ENCODE measurements at places on chromosomes 5 and 9. TPM values are rescaled to one million over a fixed set of nuclear protein-coding genes. Genes with fewer than 3 reads are reported as not detected.

- H3K4me1 ChIP-seq, result no peaks in the 10 kb centered on the region
- no peak for DNase-seq
- H3K27ac ChIP-seq, result no peak overlapping the region
These were observed 58.8 kb downstream of the PTBP3 start for GRCh38 chr9:112274600-112274999.

The PCDHB12 gene
- not detected for total RNA-seq

DNA sequence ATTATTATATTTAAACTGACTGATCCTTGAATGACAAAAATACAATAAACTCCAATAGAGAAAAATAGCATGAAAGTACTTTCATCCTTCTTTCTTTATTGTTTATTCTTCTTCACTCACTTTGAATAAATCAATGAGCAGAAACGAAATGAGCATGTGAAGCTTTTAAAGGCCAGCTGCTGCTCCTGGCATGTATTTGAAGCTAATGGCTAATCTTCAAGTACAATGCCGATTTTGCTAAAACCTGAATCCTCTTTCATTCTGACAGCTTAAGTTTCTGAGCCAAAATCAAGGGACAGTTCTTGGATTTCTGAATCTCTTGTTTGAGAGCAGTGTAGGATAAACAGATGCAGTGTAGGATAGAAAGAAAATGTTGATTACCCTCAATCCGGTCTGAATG lies 237.3 kb downstream of the CDH10 start:
- no peaks in the 10 kb centered on the region for H3K4me1 ChIP-seq
- H3K4me3 ChIP-seq, result no peak overlapping the region
- DNase-seq, result no peak
- H3K36me3 ChIP-seq, result no peaks in the 10 kb centered on the region
- no peaks in the 10 kb centered on the region for H3K27me3 ChIP-seq

GRCh38 chr5:149160291-149160787 lies 19.0 kb downstream of the ABLIM3 start:
- no peak overlapping the region for H3K4me3 ChIP-seq
- no peaks in the 10 kb centered on the region for H3K4me1 ChIP-seq
- H3K27ac ChIP-seq, result no peak overlapping the region
- no peak for DNase-seq

GRCh38 chr5:42689391-42689790 lies 67.2 kb upstream of the CCDC152 start:
- no peak overlapping the region for H3K4me3 ChIP-seq
- H3K27me3 ChIP-seq, result no peaks in the 10 kb centered on the region
- no peaks in the 10 kb centered on the region for H3K4me1 ChIP-seq
- no peak overlapping the region for H3K27ac ChIP-seq
- no peaks in the 10 kb centered on the region for H3K36me3 ChIP-seq

DNA sequence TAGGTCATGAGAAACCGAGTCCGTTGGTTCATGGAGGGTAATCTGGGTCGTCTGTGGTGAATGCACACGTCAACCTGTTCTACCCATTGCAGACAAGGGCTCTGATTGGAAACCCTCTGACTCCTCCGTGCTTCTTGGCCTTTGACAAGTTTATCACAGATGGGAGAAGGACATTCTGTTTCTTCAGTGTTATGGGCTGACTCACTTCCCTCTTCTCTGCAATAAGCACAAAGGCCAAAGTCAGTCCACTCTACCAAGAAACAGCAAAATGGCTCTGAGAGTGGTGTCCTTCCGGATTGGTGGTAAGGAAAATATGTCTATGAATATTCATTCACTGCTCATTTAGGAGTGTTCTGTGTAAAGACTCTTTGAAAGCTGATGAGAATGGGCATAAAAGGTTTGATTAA lies 89.3 kb downstream of the FEM1C start:
- no peak overlapping the region for H3K4me3 ChIP-seq
- H3K27ac ChIP-seq, result no peak overlapping the region
- H3K36me3 ChIP-seq, result no peaks in the 10 kb centered on the region
- H3K27me3 ChIP-seq, result no peaks in the 10 kb centered on the region
- DNase-seq, result no peak
- H3K4me1 ChIP-seq, result no peaks in the 10 kb centered on the region

GRCh38 chr9:69460012-69460411 lies 135.0 kb downstream of the ENTREP1 start:
- no peaks in the 10 kb centered on the region for H3K36me3 ChIP-seq
- DNase-seq, result no peak
- H3K4me1 ChIP-seq, result no peaks in the 10 kb centered on the region
- H3K4me3 ChIP-seq, result no peak overlapping the region

DNA sequence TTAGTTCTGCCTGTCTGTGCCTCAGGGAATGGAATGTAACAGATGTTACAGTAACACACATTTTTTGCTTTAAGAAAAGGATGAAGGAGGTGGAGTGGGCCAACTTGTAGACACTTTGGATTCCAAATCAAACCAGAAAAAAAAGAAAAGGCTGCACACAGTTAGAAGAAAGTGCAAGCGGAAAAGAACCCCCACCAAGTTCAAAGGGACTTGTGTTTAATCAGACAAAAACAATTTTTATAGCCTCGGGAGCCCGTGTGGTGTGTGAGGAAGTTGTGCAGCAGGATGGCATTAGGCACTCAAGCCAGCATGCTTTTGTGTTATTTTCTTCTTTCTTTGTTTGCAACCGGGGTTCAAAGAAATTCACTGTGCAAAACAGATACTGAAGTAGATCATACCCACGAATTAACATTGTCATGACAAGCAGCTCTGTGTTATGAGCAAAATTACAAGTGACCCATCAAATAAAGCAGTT lies 189.5 kb downstream of the SEMA5A start:
- no peaks in the 10 kb centered on the region for H3K36me3 ChIP-seq
- H3K4me3 ChIP-seq, result no peak overlapping the region
- no peak for DNase-seq
- H3K27me3 ChIP-seq, result no peaks in the 10 kb centered on the region
- H3K4me1 ChIP-seq, result no peaks in the 10 kb centered on the region

GRCh38 chr5:83925955-83926337 lies 205.3 kb upstream of the HAPLN1 start:
- no peak overlapping the region for H3K27ac ChIP-seq
- no peaks in the 10 kb centered on the region for H3K36me3 ChIP-seq
- no peaks in the 10 kb centered on the region for H3K27me3 ChIP-seq
- H3K4me3 ChIP-seq, result no peak overlapping the region

- no peak overlapping the region for H3K4me3 ChIP-seq
- H3K27ac ChIP-seq, result no peak overlapping the region
- H3K27me3 ChIP-seq, result no peaks in the 10 kb centered on the region
- H3K4me1 ChIP-seq, result no peaks in the 10 kb centered on the region
- H3K36me3 ChIP-seq, result no peaks in the 10 kb centered on the region
These were observed 61.2 kb upstream of the PITX1 start for GRCh38 chr5:135095052-135095715.

DNA sequence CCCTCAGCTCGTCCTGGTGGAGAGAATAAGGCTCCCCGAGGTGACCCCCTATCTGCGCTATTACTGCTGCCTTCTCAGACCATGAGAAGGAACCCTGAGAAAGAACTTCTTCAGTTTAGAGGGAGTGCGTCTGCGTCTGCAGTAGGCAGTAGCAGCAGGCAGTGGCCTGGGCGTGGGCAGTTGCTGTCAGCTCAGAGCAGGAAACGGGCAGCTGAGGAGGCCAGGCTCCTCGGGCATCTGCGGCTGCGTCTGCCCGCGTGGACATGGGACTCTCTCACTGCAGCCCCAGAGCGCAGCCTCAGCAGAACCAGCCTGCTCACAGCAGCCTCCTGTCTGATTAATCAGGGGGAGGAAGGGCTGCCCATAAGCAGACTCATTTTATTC lies 49.8 kb upstream of the FCN1 start:
- no peaks in the 10 kb centered on the region for H3K4me1 ChIP-seq
- no peak for DNase-seq
- H3K4me3 ChIP-seq, result no peak overlapping the region
- H3K36me3 ChIP-seq, result no peaks in the 10 kb centered on the region
- no peak overlapping the region for H3K27ac ChIP-seq

The LMX1B gene
- total RNA-seq, result not detected

The FBP2 gene
- total RNA-seq, result not detected

GRCh38 chr5:3584724-3585531 lies 10.7 kb upstream of the IRX1 start:
- H3K4me1 ChIP-seq, result no peaks in the 10 kb centered on the region
- H3K36me3 ChIP-seq, result no peaks in the 10 kb centered on the region
- H3K4me3 ChIP-seq, result no peak overlapping the region
- no peak overlapping the region for H3K27ac ChIP-seq
- H3K27me3 ChIP-seq, result peaks cover 6% of the 10 kb centered on the region

GRCh38 chr5:140321796-140322195 lies 18.9 kb upstream of the PFDN1 start:
- no peaks in the 10 kb centered on the region for H3K4me1 ChIP-seq
- no peaks in the 10 kb centered on the region for H3K27me3 ChIP-seq
- H3K4me3 ChIP-seq, result no peak overlapping the region
- DNase-seq, result no peak
- no peak overlapping the region for H3K27ac ChIP-seq
- no peaks in the 10 kb centered on the region for H3K36me3 ChIP-seq

- DNase-seq, result no peak
- H3K4me3 ChIP-seq, result no peak overlapping the region
- H3K27ac ChIP-seq, result no peak overlapping the region
- no peaks in the 10 kb centered on the region for H3K27me3 ChIP-seq
These were observed 17.1 kb downstream of the DELE1 start for GRCh38 chr5:141940695-141941271.

The LCNL1 gene
- not detected for total RNA-seq

DNA sequence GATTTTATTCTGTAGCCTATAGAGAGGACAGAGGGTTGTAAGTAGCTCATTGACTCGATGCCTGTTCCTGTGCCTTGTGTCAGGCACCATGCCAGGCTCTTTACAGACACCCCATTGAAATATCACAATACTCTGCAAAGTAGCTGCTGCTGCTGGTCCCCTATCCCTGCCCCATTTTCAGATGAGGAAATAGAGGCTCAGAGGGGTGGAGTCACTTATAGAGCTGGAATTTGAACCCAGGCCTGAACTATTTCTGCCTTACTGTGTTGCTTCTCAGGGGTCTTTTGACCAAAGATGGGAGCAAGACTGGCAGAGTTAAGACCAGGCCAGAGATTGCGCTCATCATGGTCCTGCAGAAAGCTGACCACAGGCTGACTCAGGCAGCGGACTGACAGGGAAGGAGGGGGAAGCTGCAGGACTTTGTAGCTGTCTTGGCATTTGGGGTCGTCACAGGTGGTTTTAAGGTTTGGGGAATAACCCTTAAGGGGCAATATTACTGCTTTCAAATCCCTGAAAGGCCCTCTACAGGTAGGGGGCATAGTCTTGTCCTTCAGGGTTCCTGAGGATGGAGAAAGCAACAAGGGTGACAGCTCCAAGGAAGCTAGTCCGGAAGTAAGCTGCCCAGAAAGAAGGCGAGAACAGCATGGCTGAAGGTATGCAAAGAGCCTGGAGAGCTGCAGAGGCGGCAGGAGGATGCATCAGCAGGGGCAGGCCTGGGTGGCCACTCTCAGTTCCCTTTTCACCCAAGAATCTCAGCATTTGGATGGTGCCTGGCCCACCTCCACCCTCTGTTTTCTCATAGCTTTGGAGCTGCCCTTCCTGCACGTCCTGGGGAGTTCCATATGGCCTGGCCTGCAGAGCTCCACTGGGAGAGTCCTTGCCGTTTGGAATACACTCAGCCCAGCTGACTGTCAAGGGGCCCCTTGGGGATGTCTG lies 18.3 kb upstream of the NDST1 start:
- peaks cover 58% of the 10 kb centered on the region for H3K4me1 ChIP-seq
- H3K27ac ChIP-seq, result peak overlapping the region; percentile 42
- DNase-seq, result peak; percentile 80
- H3K36me3 ChIP-seq, result no peaks in the 10 kb centered on the region

DNA sequence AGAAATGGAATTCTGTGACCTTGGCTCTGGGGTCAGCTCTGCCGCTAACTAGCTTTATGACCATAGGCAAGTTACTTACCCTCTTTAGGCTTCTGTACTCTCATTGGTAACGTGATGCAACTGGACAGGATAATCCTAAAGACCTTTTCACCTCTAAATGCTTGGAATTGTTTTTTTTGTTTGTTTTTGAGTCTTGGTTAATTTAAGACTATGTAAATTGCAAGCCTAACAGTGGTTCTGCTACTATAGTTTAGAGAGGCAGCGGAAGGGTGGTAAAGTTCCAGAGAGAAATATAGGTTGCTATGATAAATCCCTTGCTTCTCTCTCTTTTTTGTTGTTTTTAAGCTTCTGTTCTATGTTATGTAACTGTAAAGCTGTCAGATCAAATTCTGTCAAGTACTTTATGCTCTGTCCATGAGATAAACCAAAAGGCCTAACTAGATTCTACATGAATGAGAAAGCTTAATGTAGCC lies 17.6 kb downstream of the FAM169A start:
- H3K36me3 ChIP-seq, result no peaks in the 10 kb centered on the region
- no peak overlapping the region for H3K27ac ChIP-seq
- no peak overlapping the region for H3K4me3 ChIP-seq
- peaks cover 22% of the 10 kb centered on the region for H3K4me1 ChIP-seq
- no peaks in the 10 kb centered on the region for H3K27me3 ChIP-seq
- DNase-seq, result no peak

DNA sequence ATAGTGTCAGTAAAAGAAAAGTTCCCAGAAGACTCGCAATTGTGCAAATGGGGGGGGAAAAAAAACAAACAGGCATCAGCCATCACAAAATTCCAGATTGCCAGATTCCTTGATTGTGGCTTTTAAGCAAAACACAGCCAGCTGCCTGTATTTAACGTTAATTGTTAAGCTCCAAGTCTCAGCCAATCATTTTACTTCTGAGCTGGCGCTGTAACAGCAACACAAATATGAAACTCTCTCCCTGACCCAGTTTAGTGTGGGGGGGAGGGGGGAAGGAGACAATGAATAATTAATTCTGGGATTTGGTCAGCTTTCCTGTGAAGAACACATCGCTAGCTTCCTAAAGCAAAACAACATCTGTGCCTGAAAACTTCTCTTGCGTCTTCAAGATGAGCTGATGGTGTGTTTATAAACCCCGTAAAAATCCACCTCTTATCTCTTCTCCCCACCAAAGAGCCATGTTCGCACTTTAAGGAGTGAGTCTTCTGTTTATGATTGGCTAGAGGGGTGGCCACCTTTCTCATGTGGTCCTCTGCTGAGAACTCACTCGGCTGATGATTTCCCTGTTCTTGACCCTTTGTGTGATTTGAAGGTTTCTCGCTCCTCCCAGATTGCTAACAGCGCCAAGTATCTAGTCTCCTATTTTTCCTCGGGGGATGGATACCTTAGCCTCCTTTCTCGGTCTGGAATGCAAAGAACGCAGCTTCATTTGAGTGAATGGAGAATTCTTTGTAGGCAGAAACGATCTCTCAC lies 160.2 kb upstream of the DAPK1 start:
- H3K36me3 ChIP-seq, result no peaks in the 10 kb centered on the region

The HTR1A gene
- not detected for total RNA-seq

The FAM151B gene
- total RNA-seq, result 1.1 TPM

DNA sequence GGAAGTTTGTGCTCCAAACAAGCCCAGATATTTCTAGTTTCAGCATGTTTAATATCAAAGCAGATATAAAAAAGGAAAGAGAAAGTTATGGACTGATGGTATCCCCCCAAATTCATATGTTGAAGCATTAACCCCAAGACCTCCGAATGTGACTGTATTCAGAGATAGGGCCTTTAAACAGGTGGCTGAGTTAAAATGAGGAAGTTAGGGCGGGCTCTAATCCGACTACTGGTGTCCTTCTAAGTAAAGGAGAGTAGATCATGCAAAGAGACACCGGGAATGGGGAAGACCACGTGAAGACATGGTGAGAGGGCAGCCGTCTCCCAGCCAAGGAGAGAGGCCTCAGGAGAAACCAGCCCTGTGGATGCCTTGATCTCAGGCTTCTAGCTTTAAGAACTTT lies 324.1 kb upstream of the KIF2A start:
- no peaks in the 10 kb centered on the region for H3K27me3 ChIP-seq
- H3K36me3 ChIP-seq, result no peaks in the 10 kb centered on the region
- H3K4me3 ChIP-seq, result no peak overlapping the region
- H3K27ac ChIP-seq, result no peak overlapping the region
- H3K4me1 ChIP-seq, result no peaks in the 10 kb centered on the region
